NCI-H446 treated with DMSO at 0.1 percent for 48 hours (cell line): ENCODE measurements at places on chromosomes 6 and 20.

- DNase-seq = peak; percentile 77
Measured at GRCh38 chr6:125986301-125987025, at the start of gene TRMT11. Gene TRMT11, plus strand, starts transcription at chr6:125986540. Its CDS starts 11 bp downstream, at chr6:125986551.

GRCh38 chr6:3825851-3826581 is 23.2 kb upstream of the FAM50B start:
- DNase-seq = peak; percentile 80

DNA sequence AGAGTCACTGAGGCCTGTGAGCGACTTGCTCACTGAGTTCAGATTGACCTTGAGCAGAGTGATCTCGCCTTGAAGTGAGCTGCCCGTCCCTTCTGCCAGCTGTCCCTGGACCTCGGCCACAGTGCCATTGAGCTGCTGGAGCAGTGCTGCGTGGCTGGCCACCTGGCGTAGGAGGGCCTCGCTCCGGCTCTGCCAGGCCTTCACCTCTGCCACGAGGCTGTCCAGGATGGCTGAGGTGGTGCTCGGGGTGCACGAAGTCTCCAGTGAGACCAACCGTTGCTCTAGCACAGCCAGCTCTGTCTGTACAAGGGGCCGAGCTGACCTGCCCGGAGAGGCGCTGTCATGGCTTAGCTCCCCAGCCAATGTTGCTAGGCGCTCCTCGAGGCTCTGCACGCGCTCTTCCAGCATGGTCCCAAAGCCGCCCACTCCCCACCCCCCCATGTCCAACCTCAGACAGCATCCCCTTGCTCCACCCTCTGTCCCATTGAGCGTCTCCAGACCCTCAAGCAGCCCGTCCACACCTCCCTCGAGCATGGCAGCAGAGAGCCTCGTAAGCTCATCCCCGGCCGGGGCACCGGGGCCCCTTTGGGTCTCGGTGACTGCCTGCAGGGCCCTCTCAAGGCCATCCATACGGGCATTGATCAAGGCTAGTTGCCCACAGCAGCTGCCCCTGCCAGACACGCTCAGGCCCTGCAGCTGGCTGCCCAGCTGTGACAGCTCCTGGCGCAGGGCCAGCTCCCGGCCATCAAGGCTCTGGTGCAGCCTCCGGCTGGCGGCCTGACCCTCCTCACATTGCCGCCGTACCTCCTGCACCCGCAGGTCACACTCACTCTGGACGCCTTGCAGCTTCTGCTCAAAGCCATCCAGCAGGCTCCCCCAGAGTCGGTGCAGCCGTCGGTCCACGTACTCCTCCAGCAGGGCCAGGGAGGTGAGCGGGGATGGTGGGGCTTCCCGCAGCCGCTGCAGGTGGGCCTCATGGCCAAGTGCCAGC is 4.6 kb downstream of the EMILIN3 start:
- no peak for DNase-seq

- DNase-seq = no peak
Measured at GRCh38 chr20:14375416-14375985, 38.1 kb upstream of the FLRT3 start.

GRCh38 chr6:3743541-3743940 is 8.0 kb downstream of the PXDC1 start:
- no peak for DNase-seq

- DNase-seq = no peak
Measured at GRCh38 chr20:44460795-44461141, 14.9 kb upstream of the TTPAL start.

GRCh38 chr20:49507741-49508434 is 25.4 kb upstream of the KCNB1 start:
- no peak for DNase-seq

DNA sequence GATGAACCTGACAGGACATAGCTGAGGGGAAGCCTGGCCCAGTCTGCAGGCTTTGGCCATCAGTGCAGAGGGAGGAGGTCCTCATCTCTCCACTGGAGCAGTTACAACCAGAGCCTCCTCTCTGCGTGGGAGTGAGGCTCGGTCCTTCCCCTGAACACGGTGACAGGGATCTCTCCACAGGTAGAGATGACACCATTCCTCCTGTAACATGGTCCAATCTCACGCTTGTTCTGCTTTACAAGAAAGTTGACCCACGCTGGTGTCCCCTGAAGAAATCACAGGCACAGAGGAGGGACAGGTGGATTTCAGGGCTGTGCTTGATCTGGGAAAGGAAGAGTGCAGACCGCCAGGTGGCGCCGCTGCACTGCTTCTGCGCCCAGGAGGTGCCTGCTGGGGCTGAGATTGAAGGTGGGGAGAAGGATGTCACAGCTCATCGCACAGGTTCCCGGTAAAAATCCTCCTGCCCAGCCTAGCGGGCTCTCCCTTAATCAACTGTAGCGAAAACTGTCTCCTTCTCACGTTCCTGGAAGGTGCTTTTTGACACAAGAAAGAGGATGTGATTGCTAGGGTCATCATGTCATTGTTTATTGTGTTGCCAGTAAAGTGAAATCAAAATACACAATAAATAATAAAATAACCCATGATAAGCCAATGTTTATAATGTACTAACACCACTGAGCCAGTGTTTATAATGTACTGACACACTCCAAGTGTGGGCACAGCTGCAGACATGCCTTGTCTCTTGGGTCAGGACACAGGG is 20.4 kb downstream of the HLA-G start:
- no peak for DNase-seq

- DNase-seq = no peak
Measured at GRCh38 chr6:11459079-11459610, 78.4 kb upstream of the TMEM170B start.

GRCh38 chr20:52500157-52500556 is 308.6 kb upstream of the ZFP64 start:
- no peak for DNase-seq

DNA sequence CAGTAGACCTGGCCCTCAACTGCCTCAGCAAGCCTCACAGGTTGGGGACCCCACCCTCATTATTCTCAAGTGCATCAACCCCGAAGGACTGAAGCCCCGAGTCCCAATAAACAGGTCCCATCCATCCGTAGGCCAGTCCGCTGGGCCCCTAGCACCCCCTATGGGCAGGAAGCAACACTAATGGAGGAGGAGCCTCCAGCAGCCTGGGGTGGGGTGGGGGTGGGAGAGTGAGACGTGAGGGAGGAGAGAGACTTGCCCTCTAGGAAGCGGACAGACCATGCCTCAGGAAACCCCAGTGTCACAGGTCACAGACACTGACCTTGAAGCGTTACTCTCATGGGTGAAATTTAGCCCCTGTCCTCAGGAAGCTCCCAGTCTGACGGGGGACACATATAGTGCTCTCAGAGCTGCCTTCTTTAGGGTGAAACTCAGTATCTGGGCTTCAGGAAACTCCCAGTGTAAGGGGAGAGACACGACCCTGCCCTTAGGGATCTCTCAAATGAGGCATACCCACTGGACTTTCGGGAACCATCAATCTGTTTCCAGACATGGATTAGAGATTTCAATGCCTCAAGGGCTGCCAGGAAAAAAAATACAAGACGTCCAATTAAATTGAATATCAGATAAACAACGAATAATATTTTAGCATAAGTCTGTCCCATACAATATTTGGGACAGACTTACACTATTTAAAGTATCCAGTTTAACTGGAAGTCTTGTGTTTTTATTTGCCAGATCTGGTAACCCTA is 125.8 kb downstream of the MRPL14 start:
- no peak for DNase-seq

GRCh38 chr20:53737396-53738038 is 143.9 kb upstream of the ZNF217 start:
- no peak for DNase-seq

DNA sequence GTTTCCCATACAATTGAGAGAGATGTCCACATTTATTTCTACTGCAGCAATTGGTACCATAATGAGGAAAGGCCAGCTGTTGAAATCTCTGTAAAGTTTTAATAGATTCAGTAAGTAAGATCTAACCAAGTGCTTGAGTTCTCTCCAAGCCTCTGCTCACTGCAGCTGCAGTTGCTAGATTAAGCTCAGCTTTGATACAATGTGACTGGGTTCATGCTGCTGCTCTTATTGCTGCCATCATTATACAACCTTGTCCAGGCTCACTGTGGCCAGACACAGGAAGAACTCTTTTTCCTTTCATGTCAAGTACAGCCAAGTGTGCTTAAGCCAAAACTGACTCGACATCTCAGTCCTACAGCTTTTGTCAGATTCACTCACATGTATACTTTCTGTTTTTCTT is 423.5 kb downstream of the GJA1 start:
- DNase-seq = no peak

GRCh38 chr6:36657942-36658544 is 20.5 kb upstream of the CDKN1A start:
- no peak for DNase-seq

GRCh38 chr6:57265755-57266221 is 43.7 kb upstream of the RAB23 start:
- peak; percentile 10 for DNase-seq

GRCh38 chr6:133512410-133513016 is 271.4 kb downstream of the EYA4 start:
- DNase-seq = no peak

DNA sequence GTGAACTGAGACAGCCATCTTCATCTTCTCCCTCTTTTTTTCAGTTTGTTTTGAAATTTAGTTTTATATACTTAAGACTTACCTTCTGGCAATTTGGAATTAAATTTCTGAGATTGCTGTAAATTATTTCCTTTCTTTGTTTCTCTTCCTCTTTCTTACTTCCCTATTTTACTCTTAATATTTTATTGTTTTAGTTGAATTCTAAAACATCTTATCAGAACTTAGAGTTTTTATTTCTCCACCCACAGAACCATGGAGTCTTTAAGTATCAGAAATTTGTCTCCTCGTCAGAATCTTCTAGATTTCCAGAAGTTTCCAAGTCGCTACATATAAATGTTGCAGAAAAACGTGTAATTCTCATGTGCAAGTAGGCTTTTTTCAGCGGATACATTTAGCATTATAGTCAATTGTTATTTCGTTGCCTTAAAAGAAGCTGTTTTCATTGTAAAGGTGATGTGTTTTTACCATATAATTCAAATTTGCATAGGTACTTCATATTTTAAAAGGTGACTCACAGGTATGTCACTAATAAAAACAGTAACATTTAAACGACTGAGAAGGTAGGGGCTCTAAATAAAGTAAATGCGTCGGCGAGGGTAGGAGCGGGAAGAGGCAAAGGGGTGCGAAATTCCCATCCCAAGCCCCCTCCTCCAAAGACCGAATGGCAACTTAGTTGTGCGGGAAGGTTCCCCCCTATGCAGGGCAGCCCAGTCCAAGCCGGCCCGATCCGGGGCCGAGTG is 866 bp upstream of the MYO6 start:
- DNase-seq = no peak

DNA sequence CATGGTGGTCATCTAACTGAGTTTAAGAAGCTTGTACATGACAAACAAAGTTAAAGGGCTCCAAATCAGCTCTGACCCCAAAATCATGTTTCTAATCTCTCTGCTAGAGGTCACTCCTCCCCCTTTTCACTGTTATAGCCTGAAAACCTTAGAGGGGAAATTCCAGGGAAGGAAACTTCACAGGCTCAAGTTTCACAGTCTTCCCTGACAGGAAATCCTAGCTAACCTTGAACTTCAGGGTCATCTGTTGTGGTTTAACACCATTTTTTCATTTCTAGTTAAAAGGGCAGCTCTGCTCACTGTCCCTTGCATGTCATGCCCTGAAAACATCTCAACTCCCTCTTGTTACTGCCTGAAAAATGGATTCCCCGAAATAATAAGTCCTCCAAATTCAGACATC is 104.4 kb upstream of the BMP2 start:
- DNase-seq = no peak

- no peak for DNase-seq
Measured at GRCh38 chr6:25050356-25050755, 114.6 kb upstream of the RIPOR2 start.

- no peak for DNase-seq
Measured at GRCh38 chr6:107511511-107511993, 21.6 kb downstream of the SOBP start.
